ENCODE measurements at places on chromosomes 4 and X.

DNA sequence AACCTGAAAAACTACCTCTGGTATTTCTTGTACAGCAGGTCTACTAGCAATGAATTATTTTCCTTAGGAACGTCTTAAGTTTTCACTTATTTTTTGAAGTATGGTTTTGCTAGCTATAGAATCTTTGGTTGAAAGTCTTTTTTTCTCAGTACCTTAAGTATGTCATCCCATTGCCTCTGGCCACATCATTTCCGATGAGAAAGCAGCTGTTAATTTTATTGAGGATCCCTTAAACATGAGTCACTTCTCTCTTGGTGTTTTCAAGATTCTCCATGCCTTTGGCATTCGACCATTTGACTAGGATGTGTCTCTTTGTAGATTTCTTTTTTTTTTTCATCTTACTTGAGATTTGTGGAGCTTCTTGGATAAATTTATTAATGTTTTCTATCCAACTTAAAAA, 803.8 kb upstream of the AMOT start:
- DNase-seq = peak; percentile 71

DNA sequence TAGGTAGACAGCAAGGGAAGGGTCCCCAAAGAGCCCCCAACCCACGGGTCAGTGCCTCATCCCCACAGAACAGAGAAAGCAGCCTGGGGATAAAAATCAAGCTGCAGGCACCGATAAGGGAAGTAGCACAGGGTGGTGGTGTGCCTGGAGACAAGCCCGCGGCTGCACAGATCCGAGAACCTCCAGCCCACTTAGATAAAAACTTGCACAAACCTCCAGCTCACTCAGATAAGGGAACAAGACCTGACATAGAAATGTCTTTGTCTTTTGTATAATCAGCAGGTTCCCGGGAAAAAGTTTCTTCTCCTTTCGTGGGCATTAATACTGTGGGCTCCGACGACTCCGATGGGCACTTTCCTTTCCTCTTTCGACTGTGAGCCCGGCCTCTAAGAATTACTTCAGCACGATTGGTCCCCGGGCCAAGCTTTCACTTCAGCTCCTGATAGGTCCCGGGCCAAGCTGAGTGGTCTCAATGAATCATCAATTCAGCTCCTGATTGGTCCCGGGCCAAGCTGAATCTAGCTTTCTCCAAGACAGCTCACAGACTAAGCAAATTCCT, 32.4 kb downstream of the PRDX4 start:
- no peak for DNase-seq

DNA sequence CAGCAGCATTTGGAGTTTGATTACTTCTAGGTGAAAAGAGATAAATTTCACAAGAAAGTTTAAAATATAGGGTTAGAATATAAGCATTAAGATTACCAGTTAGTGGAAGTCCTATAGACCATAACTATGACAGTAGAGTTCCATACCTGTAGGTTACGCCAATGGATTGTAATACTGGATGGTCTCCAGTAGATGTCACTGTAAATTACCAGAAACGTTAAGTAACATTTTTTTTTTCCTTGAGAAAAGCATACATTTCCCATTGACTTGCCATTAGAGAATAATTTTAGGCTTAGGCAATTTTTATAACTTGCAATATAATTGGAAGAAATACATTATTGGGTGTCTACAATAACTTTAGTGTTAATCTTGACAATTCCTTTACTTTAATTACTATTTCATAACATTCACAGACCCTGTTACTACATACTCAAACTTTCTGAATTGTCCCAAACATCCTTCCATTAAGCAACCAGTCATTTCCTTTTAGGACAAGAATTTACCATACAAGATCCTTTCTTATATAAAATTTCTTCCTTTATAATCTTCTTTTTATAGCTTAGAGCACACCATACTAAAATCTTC, 304.1 kb upstream of the TECRL start:
- DNase-seq = peak; percentile 7

GRCh38 chr4:112379306-112379705, 82.1 kb downstream of the ALPK1 start:
- no peak for DNase-seq

- no peak for DNase-seq
Observed at GRCh38 chr4:11021333-11021732, 336.8 kb upstream of the CLNK start.

DNA sequence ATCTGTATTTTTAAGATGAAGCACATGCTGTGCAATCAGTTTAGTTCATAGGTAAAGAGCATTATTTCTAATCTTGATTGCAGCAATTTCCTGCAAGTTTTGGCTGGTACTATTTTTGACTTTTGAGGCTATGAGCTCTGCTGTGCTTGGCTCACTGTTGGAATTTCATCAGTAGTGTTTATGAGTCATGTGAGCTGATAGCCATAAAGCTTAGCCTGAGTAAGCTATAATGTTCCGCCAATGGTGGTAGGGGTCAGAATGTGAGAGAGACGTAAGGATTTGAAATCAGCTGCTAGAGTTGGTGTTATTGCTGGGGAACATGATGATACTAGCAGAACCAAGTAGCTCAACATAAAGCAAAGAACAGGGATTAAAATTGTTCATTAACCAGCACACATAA, 590.9 kb upstream of the GNPDA2 start:
- DNase-seq = peak; percentile 75

DNA sequence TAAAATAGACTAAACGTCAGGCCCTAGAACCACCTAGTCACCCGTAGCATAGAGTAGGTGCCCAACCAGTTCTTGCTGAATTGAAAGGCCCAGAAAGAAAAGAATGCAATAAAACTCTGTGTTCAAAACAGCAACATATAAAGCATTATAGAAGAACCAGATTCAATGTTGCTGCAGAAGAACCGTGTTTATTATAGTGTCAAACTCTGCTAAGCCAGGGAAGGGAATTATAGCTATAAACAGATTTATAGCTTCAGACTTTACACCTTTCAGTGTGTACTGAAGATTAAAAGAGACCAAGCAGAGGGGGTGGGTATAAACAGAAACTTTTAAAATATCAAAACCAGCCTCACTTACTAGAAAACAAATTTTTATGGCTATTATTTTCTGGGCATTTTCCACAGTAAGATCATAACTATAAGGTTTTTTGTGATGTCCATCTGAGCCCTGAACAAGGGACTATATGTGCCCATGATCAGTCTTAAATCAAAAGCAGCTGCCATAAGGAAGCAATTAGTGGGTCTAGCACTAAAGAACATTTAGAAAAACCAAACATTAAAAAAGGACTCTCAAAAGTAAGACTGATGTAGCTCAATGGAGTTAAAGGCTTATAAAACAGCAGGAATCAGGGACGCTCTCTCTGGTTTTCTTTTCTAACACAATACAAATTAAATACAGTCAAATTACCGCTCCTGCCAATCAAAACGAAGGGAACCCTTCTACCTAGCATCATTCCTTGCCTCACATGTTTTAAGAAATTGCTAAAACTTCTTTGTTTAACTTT, 219.7 kb upstream of the ETNPPL start:
- no peak for DNase-seq

DNA sequence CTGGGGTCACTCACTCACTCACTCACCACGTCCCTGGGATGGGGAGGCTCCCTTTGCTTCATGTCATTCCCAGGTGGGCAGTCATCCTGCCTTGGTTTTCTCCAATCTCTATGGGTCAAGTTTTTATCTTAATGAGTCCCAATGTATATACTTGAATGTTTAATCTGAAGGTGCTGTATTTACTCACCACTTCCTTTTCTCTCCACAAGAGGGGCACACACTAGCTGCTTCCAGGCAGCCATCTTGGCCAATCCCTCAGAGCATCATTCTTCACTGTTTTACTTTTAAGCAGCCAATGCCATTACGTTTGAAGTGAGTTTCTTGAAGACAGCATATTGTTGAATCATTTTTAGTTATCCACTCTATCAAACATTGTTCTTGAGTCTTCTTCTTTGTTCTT, 153.4 kb upstream of the ARSJ start:
- DNase-seq = no peak
